ENCODE measurements at places on chromosomes 2 and 18. TPM values are rescaled to one million over a fixed set of nuclear protein-coding genes. Genes with fewer than 3 reads are reported as not detected.

- no peaks in the 10 kb centered on the region for H3K27me3 ChIP-seq
- peak overlapping the region; percentile 76 for H3K27ac ChIP-seq
- H3K4me3 ChIP-seq, result peak overlapping the region; percentile 63
- peak; percentile 20 for DNase-seq
- H3K4me1 ChIP-seq, result no peaks in the 10 kb centered on the region
Measured at GRCh38 chr2:32947484-32948143, 861 bp downstream of the LTBP1 start.

GRCh38 chr18:37705016-37705415 is 139.4 kb upstream of the CELF4 start:
- H3K27ac ChIP-seq, result no peak overlapping the region
- H3K36me3 ChIP-seq, result no peaks in the 10 kb centered on the region
- no peak for DNase-seq
- no peaks in the 10 kb centered on the region for H3K27me3 ChIP-seq
- H3K4me3 ChIP-seq, result no peak overlapping the region

DNA sequence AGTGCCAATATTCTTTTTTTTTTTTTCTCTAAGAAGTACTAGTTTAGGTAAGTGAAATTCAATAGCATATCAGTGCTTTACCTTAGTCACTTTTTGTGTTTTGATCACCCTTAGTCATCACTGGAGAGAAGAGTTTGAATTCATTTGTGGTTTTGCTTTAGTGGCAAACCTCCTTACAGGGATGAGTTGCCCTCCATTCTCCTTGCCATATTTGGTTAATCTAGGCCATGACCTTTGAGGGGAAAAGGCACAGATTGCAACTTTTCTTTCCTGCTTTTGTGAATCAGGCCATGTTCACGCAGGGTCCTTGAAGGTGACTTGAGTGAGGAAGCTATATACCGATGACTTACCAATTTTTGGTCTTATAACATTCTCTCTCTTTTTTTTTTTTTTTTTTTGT is 34.4 kb downstream of the PLEKHA3 start:
- no peaks in the 10 kb centered on the region for H3K36me3 ChIP-seq
- H3K4me1 ChIP-seq, result no peaks in the 10 kb centered on the region
- no peak overlapping the region for H3K27ac ChIP-seq
- no peak for DNase-seq
- H3K27me3 ChIP-seq, result no peaks in the 10 kb centered on the region

GAL3ST2 gene
- polyA plus RNA-seq, result 0.05 TPM

DNA sequence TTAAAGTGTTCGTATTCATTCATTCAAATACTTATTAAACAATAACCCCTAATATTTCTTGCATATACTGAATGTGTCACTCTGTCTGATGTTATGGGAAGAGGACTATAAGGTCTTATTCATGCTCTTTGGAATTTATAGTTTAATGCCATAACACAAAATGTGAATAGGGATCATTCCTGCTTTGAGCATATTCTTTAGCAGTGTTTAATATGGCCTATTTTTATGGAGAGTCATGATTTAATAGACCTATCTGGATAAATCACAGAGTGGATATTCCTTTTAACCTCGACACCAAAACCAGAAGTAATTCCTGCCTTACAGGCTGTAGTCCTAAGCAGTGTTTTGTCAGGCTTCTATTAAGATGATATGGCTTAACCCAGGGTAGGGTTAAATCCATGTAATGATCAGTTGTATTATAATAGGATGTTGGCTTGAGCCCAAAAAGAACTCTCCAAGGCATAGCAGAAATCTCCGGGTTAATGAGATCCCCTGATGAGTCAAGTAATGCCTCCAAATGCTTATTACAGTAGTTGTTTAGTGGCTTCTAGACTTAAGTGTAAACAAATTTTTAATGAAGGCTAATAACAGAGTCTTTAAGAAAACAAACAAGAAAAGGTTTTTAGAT is 54.3 kb downstream of the GULP1 start:
- no peak overlapping the region for H3K4me3 ChIP-seq
- H3K27me3 ChIP-seq, result no peaks in the 10 kb centered on the region
- no peak for DNase-seq

GRCh38 chr18:34913837-34914661 is 127.2 kb upstream of the MAPRE2 start:
- no peak overlapping the region for H3K27ac ChIP-seq
- H3K36me3 ChIP-seq, result no peaks in the 10 kb centered on the region
- no peaks in the 10 kb centered on the region for H3K4me1 ChIP-seq
- DNase-seq, result no peak

DNA sequence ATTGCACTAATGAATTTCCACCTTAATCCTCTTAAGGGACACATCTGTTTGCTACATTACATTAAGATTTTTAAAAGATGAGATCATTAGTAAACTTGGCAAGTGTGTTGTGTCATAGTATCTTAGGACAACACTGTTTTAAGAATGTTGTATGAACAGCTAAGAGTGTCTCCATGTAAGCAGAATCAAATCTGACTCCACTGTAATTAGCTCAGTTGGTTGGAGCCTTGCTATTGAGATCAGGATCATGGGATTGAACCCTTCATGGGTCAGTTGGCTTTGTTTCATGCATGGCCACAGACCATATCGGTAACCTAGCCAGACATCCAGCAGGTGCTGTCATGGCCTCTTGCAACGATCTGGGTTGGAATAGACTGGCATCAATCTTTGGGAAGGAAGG is 5.2 kb downstream of the FHOD3 start:
- H3K27ac ChIP-seq, result no peak overlapping the region
- no peaks in the 10 kb centered on the region for H3K27me3 ChIP-seq
- H3K4me1 ChIP-seq, result no peaks in the 10 kb centered on the region

GRCh38 chr2:8594731-8595427 is 87.0 kb upstream of the ID2 start:
- no peaks in the 10 kb centered on the region for H3K27me3 ChIP-seq
- DNase-seq, result peak; percentile 59
- no peak overlapping the region for H3K27ac ChIP-seq
- H3K4me3 ChIP-seq, result no peak overlapping the region

DNA sequence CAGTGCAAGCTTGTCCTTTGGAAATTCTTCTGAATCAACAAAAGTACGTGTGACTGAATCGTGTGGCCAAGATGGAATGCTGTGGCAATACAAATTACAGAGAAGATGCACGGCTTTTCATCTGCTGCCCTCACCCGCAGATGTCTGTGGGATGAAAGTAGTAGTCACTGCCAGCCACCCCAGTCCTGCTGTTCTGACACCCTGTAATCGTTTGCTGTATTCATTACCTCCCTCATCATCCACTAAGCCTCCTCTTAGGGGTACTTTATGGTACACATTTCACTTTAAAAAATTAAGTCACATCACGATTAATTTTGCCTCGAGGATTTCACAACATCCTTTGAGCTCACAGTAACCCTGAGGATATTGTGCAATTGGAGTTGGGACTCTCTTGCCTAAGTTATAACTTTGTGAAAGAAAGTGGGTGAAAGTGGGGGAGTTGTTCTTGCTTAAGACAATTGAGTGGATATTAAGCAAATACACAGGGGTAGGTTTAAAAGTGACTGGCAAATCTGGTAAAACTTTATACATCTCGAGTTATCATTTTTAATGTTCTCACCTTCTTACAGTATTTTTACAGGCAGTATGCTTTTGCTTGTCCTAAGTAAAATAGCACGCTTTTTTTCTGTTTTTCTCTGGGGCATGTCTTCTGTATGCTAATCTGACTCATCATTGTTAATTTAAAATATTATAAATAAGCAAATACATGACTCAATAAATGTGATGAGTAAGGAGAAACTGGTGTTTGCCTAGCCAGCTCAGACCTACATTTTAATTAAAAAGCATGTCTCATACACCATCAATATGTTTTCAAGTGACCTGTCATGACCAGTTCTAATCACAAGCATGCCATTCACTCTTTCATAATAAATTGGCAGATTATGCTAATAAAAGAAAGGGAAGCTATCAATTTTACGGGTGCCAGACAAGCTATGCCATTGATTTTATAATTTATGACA is 680.9 kb downstream of the IRS1 start:
- H3K27ac ChIP-seq, result no peak overlapping the region
- no peaks in the 10 kb centered on the region for H3K4me1 ChIP-seq
- H3K4me3 ChIP-seq, result peak overlapping the region; percentile 4
- peak; percentile 36 for DNase-seq
- H3K36me3 ChIP-seq, result no peaks in the 10 kb centered on the region
- H3K27me3 ChIP-seq, result no peaks in the 10 kb centered on the region

TEX44 gene
- not detected for polyA plus RNA-seq

CFAP53 gene
- polyA plus RNA-seq, result 1.2 TPM

DNA sequence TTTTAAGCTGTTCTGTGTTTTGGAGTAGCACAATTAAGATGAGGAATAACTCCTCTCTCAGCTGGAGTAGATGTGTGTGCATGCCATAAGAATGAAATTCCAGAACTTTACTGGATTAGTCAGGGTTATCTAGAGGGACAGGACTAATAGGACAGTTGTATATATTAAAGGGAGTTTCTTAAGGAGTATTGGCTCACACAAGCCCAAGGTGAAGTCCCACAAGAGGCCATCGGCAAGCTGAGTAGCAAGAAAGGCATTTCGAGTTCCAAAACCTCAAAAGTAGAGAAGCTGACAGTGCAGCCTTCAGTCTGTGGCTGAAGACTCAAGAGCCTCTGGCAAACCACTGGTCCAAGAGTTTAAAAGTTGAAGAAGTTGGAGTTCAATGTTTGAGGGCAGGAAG is 113.7 kb downstream of the RIT2 start:
- H3K4me3 ChIP-seq, result no peak overlapping the region
- H3K36me3 ChIP-seq, result no peaks in the 10 kb centered on the region
- no peaks in the 10 kb centered on the region for H3K4me1 ChIP-seq
- no peak overlapping the region for H3K27ac ChIP-seq
- H3K27me3 ChIP-seq, result no peaks in the 10 kb centered on the region

DNA sequence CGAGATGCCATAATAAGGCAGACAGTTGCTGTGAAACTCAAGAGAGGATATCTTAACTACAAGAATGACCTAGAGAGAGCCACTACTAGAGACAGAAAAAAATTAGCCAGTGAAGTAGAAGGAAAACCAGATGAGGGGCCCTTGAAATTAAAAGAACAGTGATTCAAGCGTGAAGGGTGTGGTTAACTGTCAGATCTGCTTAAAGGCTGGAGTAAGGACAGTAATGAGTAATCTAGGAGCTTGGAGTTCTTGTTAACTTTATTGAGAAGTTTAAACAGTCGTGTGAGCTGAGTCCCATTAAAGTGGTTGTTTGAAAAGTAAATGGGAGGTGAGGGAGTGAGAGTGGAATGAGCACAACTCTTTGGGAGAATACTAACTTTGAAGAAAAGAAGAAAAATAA is 21.3 kb downstream of the PIGN start:
- H3K4me3 ChIP-seq, result no peak overlapping the region
- no peaks in the 10 kb centered on the region for H3K36me3 ChIP-seq
- H3K4me1 ChIP-seq, result no peaks in the 10 kb centered on the region
- DNase-seq, result no peak

REG3G gene
- polyA plus RNA-seq, result 0.08 TPM

- H3K36me3 ChIP-seq, result no peaks in the 10 kb centered on the region
- no peak overlapping the region for H3K27ac ChIP-seq
- H3K27me3 ChIP-seq, result no peaks in the 10 kb centered on the region
- DNase-seq, result no peak
Measured at GRCh38 chr18:48634491-48634890, 95.7 kb downstream of the CTIF start.

- H3K36me3 ChIP-seq, result no peaks in the 10 kb centered on the region
- peaks cover 11% of the 10 kb centered on the region for H3K4me1 ChIP-seq
- no peak for DNase-seq
Measured at GRCh38 chr2:37653093-37653492, 18.3 kb downstream of the CDC42EP3 start.

- H3K4me3 ChIP-seq, result no peak overlapping the region
- DNase-seq, result no peak
- no peaks in the 10 kb centered on the region for H3K27me3 ChIP-seq
- no peaks in the 10 kb centered on the region for H3K36me3 ChIP-seq
- H3K27ac ChIP-seq, result no peak overlapping the region
Measured at GRCh38 chr18:57084331-57085271, 62.3 kb upstream of the BOD1L2 start.

DNA sequence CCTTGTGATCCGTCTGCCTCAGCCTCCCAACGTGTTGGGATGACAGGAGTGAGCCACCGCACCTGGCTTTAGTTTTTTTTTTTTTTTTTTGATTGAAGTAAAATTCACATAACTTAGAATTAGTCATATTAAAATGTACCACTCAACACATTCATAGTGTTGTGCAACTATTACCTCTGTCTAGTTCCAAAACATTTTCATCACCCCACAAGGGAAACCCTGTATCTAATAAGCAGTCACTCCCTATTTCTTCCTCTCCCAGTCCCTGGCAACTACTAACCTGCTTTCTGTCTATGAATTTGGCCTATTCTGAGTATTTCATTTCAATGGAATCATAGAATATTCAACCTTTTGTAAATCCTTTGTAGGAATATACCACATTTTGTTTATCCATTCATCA is 123.9 kb upstream of the FAM117B start:
- no peak overlapping the region for H3K4me3 ChIP-seq
- no peaks in the 10 kb centered on the region for H3K36me3 ChIP-seq
- no peaks in the 10 kb centered on the region for H3K4me1 ChIP-seq
- H3K27ac ChIP-seq, result no peak overlapping the region
- H3K27me3 ChIP-seq, result no peaks in the 10 kb centered on the region
- no peak for DNase-seq

GRHL1 gene
- 0.32 TPM for polyA plus RNA-seq

MYO3B gene
- polyA plus RNA-seq, result 0.04 TPM

GRCh38 chr2:71472019-71472418 is 18.7 kb downstream of the DYSF start:
- no peaks in the 10 kb centered on the region for H3K36me3 ChIP-seq
- H3K4me1 ChIP-seq, result no peaks in the 10 kb centered on the region
- no peaks in the 10 kb centered on the region for H3K27me3 ChIP-seq
- no peak for DNase-seq

CCT7 gene
- 157 TPM for polyA plus RNA-seq

- DNase-seq, result no peak
- H3K36me3 ChIP-seq, result no peaks in the 10 kb centered on the region
- peaks cover 4% of the 10 kb centered on the region for H3K4me1 ChIP-seq
- H3K4me3 ChIP-seq, result no peak overlapping the region
- no peak overlapping the region for H3K27ac ChIP-seq
Measured at GRCh38 chr18:61607867-61608266, 274.6 kb downstream of the CDH20 start.

GRCh38 chr2:84038866-84039265 is 420.2 kb downstream of the SUCLG1 start:
- no peaks in the 10 kb centered on the region for H3K4me1 ChIP-seq
- H3K27me3 ChIP-seq, result no peaks in the 10 kb centered on the region
- no peak overlapping the region for H3K4me3 ChIP-seq
- DNase-seq, result no peak
- no peaks in the 10 kb centered on the region for H3K36me3 ChIP-seq

GRCh38 chr2:48113767-48114166 is 207.5 kb upstream of the FBXO11 start:
- no peaks in the 10 kb centered on the region for H3K4me1 ChIP-seq
- H3K27me3 ChIP-seq, result no peaks in the 10 kb centered on the region
- H3K27ac ChIP-seq, result no peak overlapping the region
- no peak overlapping the region for H3K4me3 ChIP-seq
- no peaks in the 10 kb centered on the region for H3K36me3 ChIP-seq
- no peak for DNase-seq

- H3K4me3 ChIP-seq, result no peak overlapping the region
- H3K27me3 ChIP-seq, result no peaks in the 10 kb centered on the region
- H3K27ac ChIP-seq, result no peak overlapping the region
- no peaks in the 10 kb centered on the region for H3K36me3 ChIP-seq
Measured at GRCh38 chr2:52135235-52135634, 1103.3 kb upstream of the NRXN1 start.

GRCh38 chr2:171741189-171741588 is 53.9 kb downstream of the DYNC1I2 start:
- no peaks in the 10 kb centered on the region for H3K36me3 ChIP-seq
- H3K4me3 ChIP-seq, result no peak overlapping the region
- DNase-seq, result no peak
- no peaks in the 10 kb centered on the region for H3K27me3 ChIP-seq

- no peaks in the 10 kb centered on the region for H3K36me3 ChIP-seq
- peak; percentile 46 for DNase-seq
- H3K4me3 ChIP-seq, result no peak overlapping the region
- H3K27me3 ChIP-seq, result no peaks in the 10 kb centered on the region
Measured at GRCh38 chr2:73156539-73157124, 43.9 kb upstream of the RAB11FIP5 start.

AFF3 gene
- polyA plus RNA-seq, result 11.2 TPM
